ENCODE measurements at places on chromosomes 12 and 14. TPM values are rescaled to one million over a fixed set of nuclear protein-coding genes. Genes with fewer than 3 reads are reported as not detected.

The GDF11 gene
- total RNA-seq, result 2.8 TPM

The CLEC4D gene
- not detected for total RNA-seq

The DTX3 gene
- total RNA-seq, result 11.5 TPM

The CLEC1B gene
- not detected for total RNA-seq

The OR10A7 gene
- not detected for total RNA-seq

The LRIG3 gene
- 67.7 TPM for total RNA-seq

The CLEC4E gene
- not detected for total RNA-seq

The SLC24A4 gene
- not detected for total RNA-seq

The SDSL gene
- 17.5 TPM for total RNA-seq

The C12orf54 gene
- total RNA-seq, result not detected

The MGP gene
- total RNA-seq, result 8.0 TPM

The HOXC13 gene
- not detected for total RNA-seq

The RPGRIP1 gene
- total RNA-seq, result not detected

The CD27 gene
- 0.14 TPM for total RNA-seq

The GPR135 gene
- total RNA-seq, result 2.1 TPM

The LRP1-AS gene
- not detected for total RNA-seq

The GEMIN2 gene
- 15.6 TPM for total RNA-seq

The TAS2R20 gene
- 2.2 TPM for total RNA-seq

The KLRG1 gene
- total RNA-seq, result 0.65 TPM

Measured in smooth muscle cell of bladder (primary cell).